ENCODE measurements at places on chromosomes 3 and 15.
A peak's percentile ranks its signal among the peaks of the same experiment; 100 is the strongest.

- no peak for DNase-seq
Observed at GRCh38 chr3:55091381-55092225, 163.7 kb upstream of the LRTM1 start.

DNA sequence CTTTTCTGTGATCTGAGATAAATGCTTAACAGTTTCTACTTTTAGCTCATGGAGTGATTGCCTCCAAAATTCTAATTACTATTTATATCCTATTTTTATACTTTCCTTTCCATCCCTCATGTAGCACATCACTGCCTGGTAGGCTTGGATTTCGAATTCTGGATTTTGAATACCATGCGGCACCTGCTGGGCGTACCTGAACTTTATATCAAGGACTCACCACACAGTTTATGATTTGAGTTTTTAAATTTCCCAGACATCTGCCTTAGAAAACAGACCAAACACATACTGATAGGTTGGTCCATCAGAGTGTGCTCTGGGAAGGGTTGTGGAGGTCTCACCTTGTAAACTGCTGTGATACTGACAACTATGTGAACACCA lies 6.4 kb downstream of the TRAK1 start:
- no peak for DNase-seq

- no peak for DNase-seq
Observed at GRCh38 chr15:69815793-69816192, 281.9 kb downstream of the TLE3 start.

DNA sequence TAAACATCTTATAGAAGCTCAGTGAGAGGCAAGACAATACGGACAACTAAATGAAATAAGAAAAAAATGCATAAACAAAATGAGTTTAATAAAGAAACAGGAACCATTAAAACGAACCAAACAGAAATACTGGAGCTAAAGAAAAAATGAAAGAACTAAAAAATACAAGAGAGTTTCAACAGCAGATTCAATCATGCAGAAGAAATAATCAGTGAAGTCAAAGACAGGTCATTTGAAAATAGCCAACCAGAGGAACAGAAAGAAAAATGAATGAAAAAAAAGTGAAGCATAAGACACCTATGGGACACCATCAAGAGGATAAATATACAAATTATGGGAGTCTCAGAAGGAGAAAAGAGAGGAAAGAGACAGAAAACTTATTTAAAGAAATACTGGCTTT lies 42.5 kb upstream of the PRR20G start:
- DNase-seq, result no peak

- DNase-seq, result no peak
Observed at GRCh38 chr3:20038699-20039465, 1.4 kb upstream of the KAT2B start.

DNA sequence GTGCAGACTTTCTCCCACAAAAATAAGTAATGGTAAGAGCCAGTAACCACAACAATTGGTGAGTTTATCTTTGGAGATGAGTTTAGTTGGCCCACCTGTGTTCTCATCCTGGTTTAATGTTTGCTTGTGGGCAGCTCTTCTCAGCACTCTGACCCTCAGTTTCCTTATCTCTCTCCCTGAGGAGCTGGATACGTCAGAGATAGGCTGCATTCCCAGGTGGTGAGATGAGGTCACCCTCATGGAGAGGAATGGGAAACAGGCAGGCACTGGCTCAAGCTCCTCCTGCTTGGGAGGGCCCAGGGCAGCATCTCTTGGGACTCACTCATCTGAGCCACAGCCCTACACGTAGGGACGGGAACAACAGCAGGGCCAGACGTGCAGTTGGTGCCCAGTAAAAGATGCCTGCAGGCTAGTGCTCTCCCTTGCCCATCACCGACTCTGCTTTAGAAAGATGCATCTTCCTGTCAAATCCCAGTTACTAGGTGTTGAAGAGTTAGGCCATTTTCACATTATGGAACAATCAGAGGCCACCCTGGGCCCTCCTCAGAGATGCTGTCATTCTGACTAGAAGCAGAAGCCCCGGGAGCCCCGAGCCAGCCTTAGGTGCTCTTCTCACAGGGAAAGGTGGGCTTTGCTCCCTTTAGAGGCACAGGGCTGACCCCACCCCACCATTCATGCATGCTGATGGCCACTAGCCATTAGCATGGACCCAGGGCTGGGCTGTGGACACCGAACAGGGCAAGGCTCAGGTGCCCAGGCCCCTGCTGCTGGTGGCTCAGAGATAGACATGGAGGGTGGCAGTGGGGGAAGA lies 59.7 kb downstream of the GRIP2 start:
- DNase-seq, result no peak

DNA sequence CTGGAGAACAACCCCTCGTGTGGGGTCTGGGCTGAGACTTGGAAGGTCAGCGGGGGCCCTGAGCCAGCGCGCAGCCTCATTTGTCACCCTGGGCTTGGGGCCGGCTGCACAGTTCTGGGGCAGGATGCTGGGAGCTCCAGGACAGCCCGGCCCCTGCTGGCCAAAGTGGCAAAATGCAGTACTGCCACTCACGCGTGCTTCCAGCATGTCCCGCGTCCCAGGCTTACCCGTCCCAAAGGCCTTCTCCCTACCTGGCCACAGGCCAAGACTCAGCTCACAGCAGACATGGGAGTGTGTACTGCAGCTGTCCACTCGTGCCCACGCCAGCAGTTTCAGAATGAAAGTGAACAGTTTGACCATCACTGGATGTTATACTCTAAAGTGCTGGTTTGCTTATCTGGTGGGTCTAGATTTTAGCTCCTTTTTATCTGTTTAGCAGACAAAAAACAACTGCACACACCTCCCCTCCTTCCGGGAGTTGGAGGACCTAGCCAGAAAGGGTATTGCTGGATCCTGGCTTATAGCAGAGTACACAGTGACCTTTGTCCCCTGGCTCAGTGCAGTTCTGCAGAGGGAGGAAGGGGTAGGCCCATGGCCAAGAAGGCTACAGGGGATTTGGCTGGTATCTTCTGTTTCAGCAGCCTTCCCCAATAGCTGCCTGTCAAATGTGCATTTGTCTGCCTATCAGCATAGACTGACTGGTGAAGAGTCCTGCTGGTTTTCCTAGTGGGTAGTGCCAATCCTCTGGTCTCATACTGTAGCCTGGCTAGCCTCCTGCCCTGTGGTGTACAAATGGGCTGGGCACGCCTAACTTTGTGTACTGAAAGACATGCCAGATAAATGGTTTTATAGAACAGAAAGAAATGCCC lies 23.2 kb upstream of the IP6K2 start:
- peak; percentile 63 for DNase-seq

GRCh38 chr3:65169961-65170360 lies 482.2 kb upstream of the ADAMTS9 start:
- DNase-seq, result no peak

DNA sequence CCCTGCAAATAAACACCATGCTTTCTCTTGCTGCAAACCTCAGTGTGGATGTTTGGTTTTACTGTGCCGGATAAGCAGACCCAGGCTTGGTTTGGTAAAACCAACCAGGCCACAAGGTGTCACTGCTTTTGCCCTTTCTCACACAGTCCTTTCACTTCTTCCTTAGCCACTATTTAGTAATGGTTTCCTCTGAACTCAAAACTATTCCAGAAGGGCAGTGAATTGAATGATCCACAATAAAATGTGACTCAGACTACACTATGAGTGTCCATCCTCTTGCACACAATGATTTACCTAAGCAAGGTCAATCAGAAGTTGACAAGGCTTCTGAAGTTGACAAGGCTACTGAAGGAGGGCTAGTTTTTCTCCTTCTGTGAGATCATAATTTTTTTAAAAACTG lies 552.4 kb upstream of the CCDC54 start:
- peak; percentile 37 for DNase-seq

DNA sequence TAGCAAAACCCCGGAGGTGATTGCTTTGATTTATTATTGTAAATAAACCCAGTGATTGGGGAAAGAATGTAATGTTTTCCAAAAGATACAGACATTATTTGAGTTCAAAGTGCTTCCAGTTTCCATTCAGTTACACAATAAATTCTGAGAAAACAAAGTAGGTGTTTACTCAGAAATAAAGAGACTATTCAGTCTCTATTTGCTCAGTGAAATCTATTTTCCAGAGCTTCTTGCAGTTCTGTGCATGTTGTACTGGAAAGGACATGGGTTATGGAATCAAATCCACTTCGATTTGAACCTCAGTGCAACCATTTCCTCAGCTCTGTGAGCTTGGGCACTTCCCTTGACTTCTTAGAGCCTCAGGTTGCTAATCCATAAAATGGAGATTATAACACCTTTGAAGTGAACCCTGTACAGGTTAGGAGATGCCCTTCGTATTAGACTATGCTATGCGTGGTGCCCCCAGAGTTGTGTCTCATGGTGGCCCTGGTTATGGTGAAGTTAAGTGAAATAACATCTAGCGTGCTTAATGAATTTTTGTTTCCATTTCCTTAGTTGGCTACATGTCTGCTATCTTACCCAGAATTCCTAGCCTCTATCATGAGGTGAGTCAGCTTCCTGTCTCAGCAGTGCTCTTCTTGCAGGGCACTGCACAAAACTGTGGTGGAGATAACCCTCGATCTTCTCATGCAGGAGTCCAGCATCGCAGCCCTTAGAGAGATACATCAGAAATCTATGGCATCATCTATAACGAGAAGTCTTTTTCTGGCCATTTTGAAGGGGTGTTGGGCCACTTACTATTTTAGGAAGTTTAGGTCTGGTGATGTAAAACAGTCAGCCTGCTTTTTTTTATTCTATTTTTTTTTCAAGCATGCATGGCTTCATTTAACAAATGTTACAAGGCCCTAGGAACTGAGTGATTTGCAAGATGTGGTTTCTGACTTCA lies 97.7 kb downstream of the RPL39L start:
- peak; percentile 48 for DNase-seq

DNA sequence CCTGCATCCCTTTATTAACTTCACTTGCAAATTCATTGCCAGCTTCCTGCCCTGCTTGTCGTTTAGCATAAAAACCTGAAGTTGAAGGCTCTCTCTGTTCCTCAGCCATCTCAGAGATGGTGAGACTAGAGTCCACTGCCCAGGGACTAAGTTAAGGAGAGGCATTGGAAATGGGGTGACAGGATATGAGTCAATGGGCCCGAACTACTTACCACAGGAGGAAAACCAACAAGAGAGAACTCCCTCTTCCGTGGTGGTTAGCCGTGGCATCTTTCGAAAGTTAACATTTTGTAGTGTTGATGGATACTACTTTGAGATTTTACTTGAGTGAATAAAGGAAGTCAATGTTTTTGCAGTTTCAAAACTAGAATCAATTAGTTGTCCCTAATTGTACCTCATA lies 65.3 kb downstream of the LRTM1 start:
- no peak for DNase-seq

DNA sequence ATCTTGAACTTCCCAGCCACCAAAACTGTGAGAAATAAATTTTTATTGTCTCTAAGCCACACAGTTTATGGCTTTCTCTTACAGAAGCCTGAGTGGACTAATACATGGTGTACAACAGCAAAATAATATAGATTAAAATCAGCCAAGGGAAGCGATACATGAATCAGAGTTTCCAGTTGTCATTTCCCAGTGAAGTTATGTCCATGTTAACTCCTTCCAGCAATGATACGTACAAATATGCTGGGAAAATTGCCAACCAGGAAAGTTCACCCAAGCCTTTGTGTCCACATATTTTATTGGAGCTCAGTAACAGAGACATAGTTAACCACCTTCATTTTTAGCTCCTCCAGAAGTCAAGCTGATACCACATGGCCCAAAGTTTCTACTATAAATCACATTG lies 280.9 kb upstream of the KCNMB2 start:
- no peak for DNase-seq

DNA sequence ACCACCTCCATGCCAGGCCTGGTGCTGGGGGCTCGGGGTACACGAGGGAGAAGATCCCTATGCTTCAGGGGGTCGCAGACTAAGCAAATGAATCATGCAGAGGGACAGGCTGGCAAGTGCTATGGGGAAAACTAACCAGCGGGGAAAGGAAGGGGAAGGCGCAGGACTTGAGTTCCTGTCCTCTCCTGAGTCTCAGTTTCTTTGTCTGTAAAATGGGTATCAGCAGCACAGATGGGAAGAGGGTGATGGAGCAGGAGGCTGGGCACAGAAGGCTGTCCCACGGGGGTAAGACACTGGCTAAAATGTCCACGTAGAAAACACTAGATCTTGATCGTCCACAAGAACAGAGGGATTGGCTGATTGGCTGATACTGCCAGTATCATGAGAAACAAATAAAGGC lies 39.8 kb downstream of the RGMA start:
- DNase-seq, result no peak

- no peak for DNase-seq
Observed at GRCh38 chr3:63814237-63814636, 4.9 kb upstream of the C3orf49 start.

- DNase-seq, result no peak
Observed at GRCh38 chr3:132283440-132283839, 33.8 kb upstream of the ACP3 start.

DNA sequence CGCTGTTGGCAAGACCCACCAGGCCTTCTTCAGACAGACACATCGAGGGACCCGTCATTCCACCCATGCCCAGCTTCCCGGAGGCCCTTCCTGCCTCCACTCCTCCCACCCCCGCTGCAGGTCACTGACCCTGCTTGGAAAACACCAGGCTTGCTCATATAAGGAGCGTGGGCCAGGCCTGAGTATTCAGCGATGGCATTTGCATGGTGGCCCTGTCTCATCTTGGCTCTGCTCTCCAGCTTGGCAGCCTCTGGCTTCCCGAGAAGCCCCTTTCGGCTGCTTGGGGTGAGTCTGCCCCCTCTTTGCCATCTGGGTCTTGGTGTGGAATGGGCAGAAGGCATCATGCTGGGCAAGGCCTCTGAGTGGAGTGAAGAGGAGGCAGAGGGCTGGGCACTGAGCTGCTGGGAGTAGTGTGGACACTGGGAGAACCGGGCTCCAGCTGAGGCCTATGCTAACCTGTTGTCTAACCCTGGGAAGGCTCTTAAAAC lies at the start of gene ITIH3:
Gene ITIH3, plus strand, starts transcription at position 185 of the 488 bp plus-strand sequence. Its CDS starts 8 bp downstream, at position 193.
- no peak for DNase-seq

GRCh38 chr3:131550562-131551465 lies 48.0 kb upstream of the MRPL3 start:
- DNase-seq, result no peak

- no peak for DNase-seq
Observed at GRCh38 chr3:122102191-122102935, 47.2 kb downstream of the CD86 start.

DNA sequence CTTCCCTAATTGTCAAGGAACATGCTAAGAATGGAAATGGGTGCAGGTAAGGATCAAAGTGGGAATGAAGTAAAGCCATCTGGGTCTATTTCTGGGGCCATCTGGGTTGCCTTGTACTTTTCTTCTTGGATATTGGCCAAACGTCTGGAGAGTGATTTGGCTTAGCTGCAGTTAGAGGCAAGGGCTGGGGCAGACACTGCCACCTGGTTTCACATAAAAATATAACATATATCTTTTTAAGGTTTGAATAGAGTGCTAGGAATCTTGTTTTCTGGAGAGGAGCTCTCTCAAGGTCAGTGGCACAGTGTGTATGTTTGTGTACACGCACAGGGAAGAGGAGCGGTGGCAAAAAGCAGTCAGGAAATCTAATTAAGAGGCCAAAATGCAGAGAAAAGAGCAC lies 24.7 kb upstream of the EOMES start:
- DNase-seq, result no peak

GRCh38 chr3:71582036-71582611 lies 1.4 kb downstream of the FOXP1 start:
- DNase-seq, result peak; percentile 67

DNA sequence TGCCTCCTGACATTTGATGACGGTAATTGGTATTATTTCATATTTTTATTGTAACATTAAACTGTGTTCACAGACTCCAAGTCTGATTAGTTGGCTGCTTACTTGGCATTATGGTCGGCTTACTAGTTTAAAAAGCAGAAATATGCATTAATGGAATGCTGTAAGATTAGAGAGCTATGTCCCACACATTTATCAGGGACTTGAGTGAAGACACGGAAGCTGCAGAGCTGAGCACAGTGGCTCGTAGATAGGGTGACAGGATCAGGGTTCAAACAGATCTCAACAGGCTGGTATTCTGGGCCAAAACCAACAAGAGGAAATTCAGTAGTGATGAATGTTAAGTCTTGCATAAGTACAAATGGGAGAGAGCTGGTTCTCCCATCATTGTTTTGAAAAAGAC lies 113.8 kb downstream of the ADAMTSL3 start:
- no peak for DNase-seq

Measured in A673 (cell line).